ENCODE measurements at places on chromosomes 4 and X. TPM values are rescaled to one million over a fixed set of nuclear protein-coding genes. Genes with fewer than 3 reads are reported as not detected.

The RPS6KA6 gene
- 12.1 TPM for total RNA-seq

The RTL9 gene
- not detected for total RNA-seq

GRCh38 chrX:45557387-45557786 lies 356.7 kb upstream of the DIPK2B start:
- DNase-seq = no peak

DNA sequence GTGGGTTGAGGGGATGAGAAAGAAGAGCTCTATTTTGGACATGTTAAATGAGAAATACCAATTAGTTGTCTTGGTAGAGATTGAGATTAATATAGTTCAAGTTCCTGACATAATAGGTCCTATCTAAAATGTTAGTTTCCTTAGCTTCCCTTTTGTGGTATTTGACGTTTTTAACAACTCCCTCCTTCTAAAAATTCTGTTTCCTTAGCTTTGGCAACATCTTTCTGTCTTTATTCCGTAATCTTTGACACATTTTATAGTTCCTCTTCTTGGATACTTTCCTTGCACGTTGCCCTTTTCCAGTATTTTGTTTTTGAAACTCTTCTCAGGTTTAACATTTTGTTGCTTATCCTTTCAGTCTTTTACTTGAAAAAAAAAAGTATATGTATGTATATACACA lies 36.9 kb downstream of the LAMTOR3 start:
- DNase-seq = no peak

DNA sequence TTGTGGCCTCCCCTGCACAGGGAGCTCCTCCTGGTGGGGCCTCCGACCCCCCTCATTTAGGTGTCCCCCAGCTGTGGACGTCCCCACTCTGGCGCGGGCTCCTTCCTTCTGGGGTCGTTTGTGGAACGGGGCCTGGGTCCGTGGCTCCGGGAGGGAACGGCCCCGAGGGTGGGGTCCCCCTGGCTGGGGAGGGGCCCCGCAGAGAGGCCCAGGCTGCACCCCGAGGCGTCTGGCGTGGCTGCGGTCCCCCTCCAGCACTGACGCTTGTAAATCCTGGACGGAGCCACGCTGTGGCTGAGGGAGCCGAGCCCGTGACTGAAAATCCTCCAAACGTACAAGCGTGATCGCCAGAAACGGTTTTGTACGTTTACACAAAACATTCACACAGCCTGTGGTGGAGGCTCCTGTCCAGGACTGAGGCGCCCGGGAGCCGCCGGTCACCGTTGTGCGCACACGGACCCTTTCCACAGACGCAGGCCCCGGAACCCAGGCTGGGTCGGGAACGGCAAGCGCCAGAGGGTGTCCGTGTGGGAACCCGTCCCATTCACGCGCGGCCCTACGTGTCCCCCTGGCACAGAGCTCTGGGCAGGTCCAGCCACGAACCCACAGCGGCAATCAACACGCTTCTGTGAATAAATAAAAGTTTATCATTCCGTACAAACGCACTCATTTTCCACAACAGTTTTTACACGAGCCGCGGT lies 15.2 kb upstream of the GTPBP6 start:
- DNase-seq = no peak

DNA sequence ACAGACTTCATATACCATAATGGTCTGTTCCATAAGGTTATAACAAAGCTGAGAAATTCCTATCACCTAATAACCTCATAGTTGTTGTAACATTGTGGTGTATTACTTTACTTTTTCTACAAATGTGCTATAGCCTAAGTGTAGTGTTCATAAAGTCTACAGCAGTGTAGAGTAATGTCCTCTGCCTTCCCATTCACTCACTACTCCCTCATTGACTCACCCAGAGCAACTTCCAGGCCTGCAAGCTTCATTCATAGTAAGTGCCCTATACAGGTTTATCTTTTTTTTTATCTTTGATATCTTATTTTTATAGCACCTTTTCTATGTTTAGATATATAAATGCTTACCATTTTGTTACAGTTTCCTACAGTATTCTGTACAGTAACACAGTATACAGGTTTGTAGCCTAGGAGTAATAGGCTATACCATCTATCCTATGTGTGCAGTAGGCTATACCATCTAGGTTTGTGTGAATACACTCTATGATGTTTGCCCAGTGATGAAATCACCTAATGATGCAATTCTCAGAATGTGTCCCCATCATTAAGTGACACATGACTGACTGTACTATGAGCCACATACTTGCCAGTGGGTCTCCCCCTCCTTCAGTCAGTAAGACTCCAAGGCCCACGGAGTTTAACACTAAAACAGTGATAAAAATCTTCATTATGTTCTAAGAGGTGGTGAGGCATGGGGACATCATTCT lies 299.9 kb downstream of the UNC5C start:
- no peak for DNase-seq

DNA sequence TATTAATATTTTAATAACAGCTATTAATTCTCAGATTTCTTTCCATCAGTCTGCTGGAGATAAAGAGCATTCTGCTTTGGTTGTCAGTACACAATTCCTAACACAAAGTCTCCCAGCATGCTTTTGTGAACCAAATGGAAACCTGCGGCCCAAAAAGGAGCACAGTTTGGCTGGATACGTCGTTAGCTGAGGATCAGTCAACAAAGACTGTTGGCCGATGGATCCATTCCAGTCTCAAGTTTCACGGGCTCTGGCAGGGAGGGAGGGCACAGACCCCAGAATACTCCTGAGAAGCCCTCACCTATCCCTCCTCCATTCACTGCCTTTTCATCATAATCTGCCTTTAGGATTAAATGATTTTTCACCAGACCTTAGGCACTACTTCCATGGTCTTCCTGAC lies 26.3 kb upstream of the PRSS48 start:
- no peak for DNase-seq

Measured in kidney (tissue), 22 donors.